ENCODE measurements at places on chromosomes 4 and X.

GRCh38 chr4:10011277-10011676 is 10.0 kb downstream of the SLC2A9 start:
- DNase-seq, result no peak

- DNase-seq, result peak; percentile 5
Observed at GRCh38 chr4:14269824-14270223, 642.3 kb upstream of the BOD1L1 start.

DNA sequence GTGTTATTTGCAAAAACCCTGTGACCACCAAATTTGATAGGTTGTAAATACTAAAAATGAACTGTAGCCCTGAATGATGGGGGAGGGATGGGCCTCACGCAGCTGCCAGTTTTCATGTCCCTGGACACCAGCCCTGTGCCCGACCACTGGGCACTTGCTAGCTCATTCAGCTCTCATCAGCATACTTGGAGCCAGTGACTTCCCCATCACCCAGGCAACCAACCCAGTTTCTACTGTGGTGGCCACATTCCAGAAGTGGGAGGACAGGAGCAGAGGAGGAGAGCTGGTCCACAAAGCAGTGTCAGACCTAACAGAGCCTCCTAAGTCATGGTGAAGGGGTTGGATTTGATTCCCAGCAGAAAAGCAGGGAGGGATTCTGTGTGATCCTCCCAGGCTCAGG is 128.2 kb downstream of the CPEB2 start:
- no peak for DNase-seq

- peak; percentile 3 for DNase-seq
Observed at GRCh38 chrX:108224727-108225621, 133.4 kb downstream of the ATG4A start.

DNA sequence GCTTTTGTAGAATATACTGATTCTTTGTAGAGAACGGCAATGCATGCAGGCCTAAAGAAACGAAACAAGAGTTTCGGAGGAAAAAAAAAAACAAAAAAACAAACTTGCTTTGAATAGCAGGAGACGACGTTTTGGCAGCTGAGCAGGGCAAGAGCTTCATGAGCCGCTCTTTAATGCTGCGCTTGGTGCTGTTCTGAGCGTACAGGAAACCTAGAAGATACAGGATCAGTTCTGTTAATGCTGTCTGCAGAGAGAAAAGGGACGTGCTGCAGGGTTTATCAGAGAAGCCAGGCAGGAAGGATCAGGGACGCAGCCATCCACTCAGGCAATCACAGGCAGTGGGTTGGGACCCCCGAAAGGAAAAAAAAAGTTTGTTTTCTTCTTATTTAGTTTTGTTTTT is 182.2 kb downstream of the PACRGL start:
- DNase-seq, result no peak

- DNase-seq, result no peak
Observed at GRCh38 chr4:99413140-99413539, 22.0 kb downstream of the ADH7 start.

Measured in CD4-positive, alpha-beta T cell treated with Interleukin-2 at 100 ng/mL for 4 hours (primary cell).